Suprapubic skin (tissue), 4 donors: ENCODE measurements at places on chromosomes 4 and X.
A peak's percentile ranks its signal among the peaks of the same experiment; 100 is the strongest.

DNA sequence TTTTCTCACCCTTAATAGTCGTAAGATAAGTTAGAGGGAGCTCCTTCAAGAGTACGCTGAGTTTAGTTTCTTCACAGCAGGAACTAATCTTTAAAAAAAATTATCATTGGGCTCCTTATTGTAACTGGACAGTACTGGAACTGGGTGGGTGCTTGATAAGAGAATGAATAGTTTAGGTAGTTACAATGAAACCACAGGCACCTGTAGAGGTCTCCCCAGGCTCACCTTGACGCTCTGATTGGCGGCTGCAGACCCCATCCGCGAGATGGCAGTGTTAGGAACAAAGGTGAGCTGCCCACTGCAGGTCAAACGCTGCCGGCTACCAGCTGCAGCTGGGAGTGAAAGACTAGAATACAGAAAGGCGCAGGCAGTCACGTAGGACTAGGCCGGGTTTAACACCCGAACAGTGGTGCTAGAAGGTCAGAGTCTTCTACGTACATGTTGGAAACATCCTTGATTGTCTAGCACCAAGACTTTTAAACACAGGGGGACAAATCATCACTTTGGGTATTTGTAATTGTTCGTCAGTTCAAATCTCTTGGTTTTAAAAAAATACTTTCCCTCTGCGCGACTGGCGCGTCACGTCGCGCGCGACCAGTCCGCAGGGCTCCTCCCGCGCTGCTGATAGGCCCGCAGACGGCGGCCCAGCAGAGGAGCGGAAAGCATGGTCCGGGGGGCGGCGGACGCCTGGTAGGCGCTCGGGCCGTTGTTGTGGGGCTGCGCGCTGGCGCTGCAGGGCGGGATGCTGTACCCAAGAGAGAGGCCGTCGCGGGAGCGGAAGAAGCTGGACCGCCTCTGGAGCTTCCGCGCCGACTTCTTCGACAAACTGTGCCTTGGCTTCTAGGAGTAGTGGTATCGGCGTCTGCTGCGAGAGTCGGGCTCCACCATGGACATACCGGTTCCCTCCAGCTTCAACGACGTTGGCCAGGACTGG lies 45.6 kb downstream of the SMARCA5 start:
- DNase-seq: peak; percentile 70

DNA sequence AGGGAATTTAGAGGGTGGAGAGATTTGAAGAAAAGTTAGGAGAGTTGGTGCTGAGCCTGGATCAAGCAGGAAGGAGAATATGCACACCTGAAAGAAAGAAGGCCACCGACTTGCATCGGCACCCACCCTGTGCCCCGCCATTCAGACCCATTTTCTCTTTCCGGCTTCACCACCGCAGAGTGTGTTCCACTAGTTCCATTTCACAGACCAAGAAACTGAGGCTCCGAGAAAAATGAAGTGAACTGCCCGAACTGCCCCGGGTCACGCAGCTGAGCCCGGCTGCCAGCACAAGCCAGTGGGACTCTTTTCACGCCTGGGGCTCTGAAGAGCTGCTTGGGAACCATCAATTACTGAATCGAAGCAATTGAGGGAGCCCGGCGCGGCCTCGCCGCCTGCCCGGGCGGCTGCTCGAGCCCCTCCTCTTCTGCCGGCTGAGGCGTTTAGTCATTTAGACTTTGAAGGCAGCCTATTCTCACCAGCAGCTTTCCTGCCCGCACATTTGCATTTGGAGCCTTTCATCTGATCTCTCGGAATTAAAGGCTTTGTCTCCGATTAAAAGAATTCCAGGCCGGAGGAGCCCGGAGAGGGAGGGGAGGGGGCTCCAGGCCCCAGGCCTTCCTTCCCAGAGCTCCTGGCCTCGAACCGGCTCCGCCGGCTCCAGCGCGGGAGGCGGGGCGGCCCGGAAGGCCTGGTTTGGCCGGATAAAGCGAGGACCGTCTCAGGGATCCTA lies 140.2 kb upstream of the PJA1 start:
- DNase-seq: no peak

- DNase-seq: no peak
Observed at GRCh38 chr4:161841759-161842158, 322.0 kb downstream of the FSTL5 start.

GRCh38 chr4:88957570-88957969 lies 99.4 kb downstream of the FAM13A start:
- DNase-seq: no peak

GRCh38 chr4:183499801-183500200 lies 5.1 kb upstream of the ING2 start:
- DNase-seq: no peak

GRCh38 chr4:158870282-158870625 lies 101.4 kb downstream of the FNIP2 start:
- no peak for DNase-seq

DNA sequence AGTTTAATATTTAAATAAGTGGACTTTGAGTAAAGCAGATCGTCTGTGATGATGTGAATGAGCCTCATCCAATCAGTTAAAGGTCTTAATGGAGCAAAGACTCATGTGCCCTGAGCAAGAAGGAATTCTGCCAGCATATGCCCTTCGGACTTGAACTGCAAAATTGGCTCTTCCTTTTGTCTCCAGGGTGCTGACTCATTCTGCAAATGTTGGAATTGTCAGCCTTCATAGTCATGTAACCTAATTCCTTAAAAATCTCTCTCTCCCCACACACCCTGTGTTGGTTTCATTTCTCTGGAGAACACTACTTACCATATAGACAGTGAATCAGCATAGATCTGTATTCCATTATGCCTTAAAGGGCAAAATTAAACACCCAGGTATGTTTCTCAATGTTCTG lies 609.8 kb upstream of the GALNTL6 start:
- no peak for DNase-seq
